Stimulated activated CD4-positive, alpha-beta T cell treated with anti-CD3 and anti-CD28 coated beads, Interleukin-4, amount 100 ng/mL, for 24 hours (primary cell): ENCODE measurements at places on chromosomes 13 and 19.

GRCh38 chr13:20350819-20351218 is 118.7 kb upstream of the GJB6 start:
- no peak for DNase-seq

DNA sequence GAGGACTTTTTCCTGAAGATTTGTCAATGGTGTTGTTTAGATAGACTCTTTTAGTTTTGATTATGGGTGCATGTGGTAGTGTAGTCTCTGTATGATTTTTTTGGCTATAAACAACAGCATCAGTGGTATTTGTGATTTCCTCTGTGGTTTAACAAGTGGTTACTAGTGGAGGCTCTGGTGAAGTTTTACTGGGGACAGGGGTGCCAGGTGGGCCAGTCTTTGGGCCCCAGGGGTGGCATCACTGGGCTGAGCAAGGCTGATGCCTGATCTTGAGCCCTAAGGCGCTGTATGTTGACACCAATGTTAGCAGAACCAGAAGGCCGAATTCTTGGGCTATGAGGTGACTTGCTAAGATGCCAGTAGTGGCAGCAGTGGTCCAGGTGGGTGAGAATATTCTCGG is 811.4 kb downstream of the DACH1 start:
- DNase-seq, result no peak

DNA sequence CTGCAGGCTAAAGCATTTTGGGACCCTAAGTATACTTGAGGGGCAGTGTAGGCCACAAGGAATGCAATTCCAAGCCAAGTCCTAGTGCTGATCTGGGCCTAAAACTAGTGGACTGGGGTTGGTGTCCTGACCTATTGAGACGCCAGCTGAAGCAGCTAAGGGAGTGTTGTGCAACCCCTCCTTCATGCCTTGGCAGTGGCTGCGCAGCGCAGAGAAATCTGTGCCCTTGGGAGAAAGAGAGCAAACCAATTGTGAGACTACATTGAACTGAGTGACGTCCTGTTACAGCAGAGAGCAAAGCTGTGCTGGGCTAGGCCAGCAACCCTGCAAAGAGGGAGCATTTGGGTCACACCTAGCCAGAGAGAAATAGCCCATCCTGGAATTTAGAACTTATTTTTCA is 2715.0 kb upstream of the PCDH20 start:
- DNase-seq, result no peak

DNA sequence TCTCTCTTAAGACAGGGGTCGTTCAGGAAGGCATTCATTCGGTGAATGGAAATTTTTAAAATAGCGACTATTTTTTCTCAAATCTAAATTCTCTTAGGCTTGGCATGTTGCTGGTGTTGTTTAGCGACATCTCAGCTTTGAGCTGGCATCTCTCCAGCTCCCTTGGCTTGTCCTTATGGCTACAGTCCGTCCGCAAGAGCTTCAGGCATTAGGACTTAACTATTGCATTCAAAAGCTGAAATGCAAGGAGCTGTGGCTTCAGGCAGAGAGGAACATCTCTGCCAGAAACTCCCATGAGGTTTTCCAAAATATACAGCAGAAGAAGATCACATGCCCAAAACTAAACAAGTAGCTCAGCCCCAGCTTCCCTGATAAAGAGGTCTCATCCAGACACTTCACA is 578.5 kb downstream of the EFNB2 start:
- DNase-seq, result no peak

DNA sequence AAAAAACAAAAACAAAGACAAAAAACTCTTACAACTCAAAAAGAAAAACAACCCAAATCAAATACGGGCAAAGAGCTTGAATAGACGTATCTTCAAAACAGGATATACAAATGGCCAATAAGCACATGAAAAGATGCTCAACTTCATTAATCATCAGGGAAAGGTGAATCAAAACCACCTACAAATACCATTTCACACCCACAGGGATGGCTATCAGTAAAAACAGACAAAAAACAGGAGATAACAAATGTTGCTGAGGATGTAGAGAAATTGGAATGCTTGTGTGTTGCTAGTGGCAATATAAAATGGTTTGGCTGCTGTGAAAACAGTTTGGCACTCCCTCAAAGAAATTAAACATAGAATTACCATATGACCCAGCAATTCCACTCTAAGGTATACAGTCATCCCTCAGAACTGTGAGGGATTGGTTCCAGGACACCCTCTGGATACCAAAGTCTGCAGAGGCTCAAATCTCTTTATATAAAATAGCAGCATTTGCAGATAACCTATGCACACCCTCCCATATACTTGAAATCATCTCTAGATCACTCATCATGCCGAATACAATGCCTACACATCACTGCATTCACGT is 29.7 kb downstream of the MLLT1 start:
- no peak for DNase-seq

- no peak for DNase-seq
Observed at GRCh38 chr19:54426291-54426931, 11.1 kb downstream of the TTYH1 start.

DNA sequence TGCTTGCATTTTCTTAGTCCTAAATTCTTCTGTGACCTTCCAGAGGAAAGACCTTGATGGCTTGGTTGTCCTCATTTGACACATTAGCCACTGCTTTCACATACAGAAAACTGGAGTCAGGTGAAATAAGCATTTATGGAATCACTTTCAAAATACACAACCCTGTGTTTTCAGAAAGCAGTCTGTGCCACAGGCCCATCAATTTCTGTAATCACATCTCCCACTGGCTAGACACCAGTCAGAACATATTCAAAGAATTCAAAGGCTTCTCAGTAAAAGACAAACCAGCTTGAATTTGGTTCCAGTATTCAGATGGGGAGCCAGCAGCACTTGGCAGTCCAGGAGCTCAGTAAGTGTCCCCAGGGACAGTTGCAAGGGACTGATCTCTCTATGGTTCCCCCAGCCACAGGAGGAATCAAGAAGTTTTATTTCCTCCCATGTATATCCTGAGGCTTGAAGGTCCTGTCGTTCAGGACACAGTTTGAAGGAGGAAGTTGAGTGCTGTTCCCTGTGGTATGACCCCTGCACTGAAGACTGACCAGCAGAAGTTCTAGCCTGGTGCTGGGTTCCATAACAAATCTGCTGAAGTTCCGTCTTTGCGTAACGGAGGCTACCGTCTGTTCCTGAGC is 214.3 kb downstream of the FOXO1 start:
- no peak for DNase-seq

- no peak for DNase-seq
Observed at GRCh38 chr13:29858667-29859066, 8.2 kb upstream of the UBL3 start.

DNA sequence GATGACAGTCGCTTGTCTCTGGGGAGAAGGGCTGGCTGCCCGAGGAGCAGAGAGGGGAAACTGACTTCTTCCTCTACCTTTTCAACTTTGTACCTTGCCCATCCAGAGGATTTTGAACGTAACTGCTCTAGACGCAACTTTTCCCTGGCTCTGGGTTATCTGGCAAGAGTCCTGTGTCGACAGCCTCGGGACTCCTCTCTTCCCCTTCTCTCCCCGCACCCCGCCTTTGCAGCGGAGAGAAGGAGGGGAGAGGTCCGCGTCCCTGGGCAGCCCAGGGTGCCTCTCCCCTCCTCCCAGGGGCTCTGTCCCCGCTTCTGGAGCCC is 574 bp downstream of the SH3GL1 start:
- peak; percentile 20 for DNase-seq

GRCh38 chr19:32345261-32346207 is at the start of gene ZNF507:
TSS of gene ZNF507 (plus strand) at chr19:32345610. CDS start at chr19:32352831, 7,221 bp downstream.
- peak; percentile 87 for DNase-seq

DNA sequence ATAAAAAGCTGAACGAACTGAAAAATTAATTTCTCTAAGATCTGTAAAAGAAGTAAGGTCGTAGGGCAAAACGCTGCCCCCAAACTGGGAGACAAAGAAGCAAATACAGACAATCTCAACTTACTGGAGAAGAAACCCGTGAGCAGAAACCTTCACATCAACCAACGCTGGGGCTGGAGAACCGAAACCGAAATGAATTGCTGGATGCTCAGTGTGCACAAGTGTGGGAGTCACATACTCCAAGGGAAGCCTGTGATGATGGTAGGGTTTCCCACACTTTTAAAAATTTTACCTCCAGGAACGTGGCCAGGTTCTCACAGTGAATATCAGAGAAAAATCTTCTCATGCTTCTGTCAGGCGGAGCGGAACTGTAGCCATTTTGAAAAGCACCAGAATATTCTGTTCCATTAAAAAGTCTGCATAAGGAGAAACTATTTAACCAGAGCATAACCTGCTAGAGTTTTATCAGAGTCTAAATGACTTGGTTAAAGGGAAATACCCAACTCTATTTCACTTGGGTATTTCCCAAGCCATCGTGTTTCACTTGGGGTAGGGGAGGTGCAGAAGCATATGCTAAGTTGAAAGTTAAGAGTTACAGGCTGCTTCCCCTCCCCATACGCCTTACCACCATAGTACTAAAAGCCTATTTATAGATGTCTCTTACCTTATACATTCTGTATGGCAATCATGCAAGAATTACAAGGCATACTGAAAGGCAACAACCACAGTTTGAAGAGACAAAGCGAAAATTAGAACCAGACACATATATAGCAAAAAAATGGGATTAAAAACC is 110.5 kb upstream of the SLITRK1 start:
- DNase-seq, result no peak

- no peak for DNase-seq
Observed at GRCh38 chr13:62512194-62513141, 1096.8 kb upstream of the PCDH20 start.

DNA sequence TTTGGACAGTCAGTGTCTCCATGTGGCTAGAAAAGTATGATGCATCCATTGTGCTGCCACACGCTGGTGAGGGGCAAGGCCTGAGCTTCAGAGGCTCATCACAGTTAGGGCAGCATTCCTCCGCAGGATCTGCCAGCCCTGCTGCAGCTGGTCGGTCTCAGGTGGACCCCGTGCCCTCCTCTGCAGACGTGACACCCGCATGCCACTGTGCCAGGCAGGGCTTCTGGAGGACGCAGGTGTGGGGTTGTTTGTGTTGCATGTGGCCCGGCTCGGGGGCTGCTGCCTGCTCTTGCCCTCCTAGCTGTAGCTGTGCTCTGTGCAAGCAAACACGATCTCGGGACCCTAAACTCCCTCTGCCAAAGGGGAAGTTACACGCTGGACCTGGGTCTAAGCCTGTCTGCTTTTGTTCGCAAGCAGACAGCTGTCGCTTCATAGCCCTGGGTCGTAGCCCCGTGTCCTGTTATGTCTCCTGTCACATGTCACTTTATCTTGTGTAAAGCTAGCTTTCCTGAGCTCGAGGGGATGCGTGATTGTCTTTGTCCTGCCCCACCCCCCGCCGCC is 45.3 kb downstream of the SLC7A9 start:
- DNase-seq, result no peak
